ENCODE measurements at places on chromosomes 2 and 18. TPM values are rescaled to one million over a fixed set of nuclear protein-coding genes. Genes with fewer than 3 reads are reported as not detected.

CLHC1 gene
- total RNA-seq: 8.2 TPM

GALNT13 gene
- total RNA-seq: 0.25 TPM

OTOS gene
- not detected for total RNA-seq

CYTIP gene
- not detected for total RNA-seq

METTL8 gene
- total RNA-seq: 17.1 TPM

AGXT gene
- not detected for total RNA-seq

CNTNAP5 gene
- total RNA-seq: not detected

PAX8 gene
- 1.9 TPM for total RNA-seq

SERPINB3 gene
- not detected for total RNA-seq

IL1F10 gene
- not detected for total RNA-seq

WBP1 gene
- 46.9 TPM for total RNA-seq

All from cardiac ventricle fibroblast (primary cell).